Right renal cortex interstitium (tissue), 3 donors: ENCODE measurements at places on chromosomes 7 and 10. TPM values are rescaled to one million over a fixed set of nuclear protein-coding genes. Genes with fewer than 3 reads are reported as not detected.

NUTM2D gene
- 8.4 TPM for polyA plus RNA-seq

DNA sequence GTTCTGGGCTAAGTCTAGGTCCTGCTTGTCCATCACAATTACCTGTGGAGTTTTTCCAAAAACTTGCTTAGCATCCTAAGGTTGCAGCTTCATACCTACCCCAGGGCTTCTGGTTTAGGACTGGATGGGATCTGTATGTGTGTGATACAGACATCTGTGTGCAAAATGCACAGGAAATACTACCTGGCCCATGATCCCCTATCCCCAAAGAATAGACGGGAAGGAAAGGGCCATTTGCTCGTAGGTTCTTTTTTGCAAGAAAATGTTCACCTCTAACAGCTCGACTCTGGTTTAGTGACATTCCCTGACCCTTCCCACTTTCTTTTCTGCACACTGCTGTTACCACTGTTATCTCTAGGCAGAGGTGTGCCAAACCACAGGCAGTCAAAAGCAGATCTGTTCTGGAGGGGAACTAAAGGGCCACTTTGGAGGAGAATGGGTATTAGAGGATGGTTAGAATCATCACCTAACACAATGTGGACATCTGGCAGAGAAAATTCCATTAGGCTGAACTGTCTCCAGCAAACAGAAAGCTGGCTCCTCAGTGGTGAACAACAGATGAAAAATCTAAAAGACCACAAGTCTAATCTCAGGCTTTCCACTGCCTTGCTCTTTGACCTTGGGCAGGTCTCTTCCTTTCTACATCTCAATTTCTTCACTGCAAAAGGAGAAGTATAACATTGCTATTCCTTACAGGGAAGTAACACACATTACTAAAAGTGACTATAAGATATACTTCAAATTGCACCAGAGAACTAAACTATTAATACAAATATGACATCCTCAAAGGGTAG is 107.4 kb downstream of the UBE2H start:
- no peak for DNase-seq

DNA sequence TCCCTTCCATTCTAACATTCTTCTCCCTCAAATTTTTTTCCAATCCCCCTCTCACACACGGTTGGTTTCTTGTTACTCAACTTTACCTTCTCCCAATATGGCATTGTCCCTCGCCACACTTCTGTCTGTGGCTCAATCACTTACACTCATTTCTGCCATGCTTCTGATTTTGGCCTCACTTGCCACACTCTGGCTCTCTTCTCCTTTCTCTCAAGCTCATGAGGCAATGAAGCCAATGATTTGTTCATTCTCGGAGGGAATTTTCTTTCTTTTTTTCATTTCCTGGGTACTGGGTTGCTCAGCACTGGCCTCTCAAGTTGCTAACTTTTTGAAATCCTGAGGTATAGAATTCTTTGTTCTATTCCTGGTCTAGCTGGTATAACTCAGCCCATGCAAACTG is 4.0 kb upstream of the MYOZ1 start:
- DNase-seq: no peak

DNA sequence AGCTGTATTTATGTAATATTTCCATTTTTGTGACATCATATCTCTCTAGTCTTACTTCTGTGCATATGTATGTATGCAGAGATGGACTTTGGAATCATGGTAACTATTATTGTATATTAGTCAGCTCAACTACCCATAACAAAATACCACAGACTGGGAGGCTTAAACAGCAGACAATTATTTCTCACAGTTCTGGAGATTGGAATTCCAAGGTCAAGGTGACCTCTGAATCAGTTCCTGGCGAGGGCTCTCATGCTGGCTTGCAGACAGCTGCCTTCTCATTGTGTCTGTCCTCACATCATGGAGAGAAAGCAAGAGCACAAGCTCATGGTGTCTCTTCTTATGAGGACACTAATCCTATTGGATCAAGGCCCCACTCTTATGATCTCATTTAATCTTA is 79.1 kb downstream of the RAMP3 start:
- no peak for DNase-seq

DNA sequence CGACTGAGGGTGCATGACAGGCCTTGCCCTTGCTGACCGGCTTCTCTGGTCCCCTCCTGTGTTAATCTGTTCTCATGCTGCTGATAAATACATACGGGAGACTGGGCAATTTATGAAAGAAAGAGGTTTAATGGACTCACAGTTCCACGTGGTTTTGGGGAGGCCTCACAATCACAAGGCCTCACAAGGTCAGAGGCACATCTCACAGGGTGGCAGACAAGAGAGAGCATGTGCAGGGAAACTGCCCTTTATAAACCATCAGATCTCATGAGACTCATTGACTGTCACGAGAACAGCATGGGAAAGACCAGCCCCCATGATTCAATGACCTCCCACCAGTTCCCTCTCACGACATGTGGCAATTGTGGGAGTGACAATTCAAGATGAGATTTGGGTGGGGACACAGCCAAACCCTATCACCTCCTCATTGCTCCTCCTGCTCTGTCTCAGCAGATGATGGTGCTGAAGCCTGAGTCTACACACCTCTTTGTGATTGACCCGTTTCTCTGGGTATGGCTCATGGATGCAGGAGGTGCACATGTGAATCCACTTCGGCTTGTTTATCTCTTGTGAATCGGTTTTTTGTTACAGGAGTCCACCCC is 547.8 kb downstream of the DNAJB6 start:
- DNase-seq: no peak

CHAT gene
- polyA plus RNA-seq: not detected

GRCh38 chr7:2791390-2791789 is 52.7 kb downstream of the GNA12 start:
- no peak for DNase-seq

SOSTDC1 gene
- polyA plus RNA-seq: 52.8 TPM

FAM25G gene
- polyA plus RNA-seq: not detected

DNA sequence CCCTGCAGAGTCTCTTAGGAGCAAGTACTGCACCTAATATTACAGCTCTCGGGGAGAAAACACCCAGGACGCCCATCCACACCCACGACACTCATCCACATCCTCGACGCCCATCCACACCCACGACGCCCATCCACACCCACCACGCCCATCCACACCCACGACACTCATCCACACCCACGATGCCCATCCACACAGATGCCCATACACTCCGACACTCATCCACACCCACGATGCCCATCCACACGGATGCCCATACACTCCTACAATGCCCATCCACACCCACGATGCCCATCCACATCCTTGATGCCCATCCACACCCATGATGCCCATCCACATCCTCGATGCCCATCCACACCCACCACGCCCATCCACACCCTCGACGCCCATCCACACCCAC is 503.1 kb downstream of the PTPRN2 start:
- DNase-seq: no peak

- peak; percentile 60 for DNase-seq
These were observed 39.3 kb downstream of the FAS start for GRCh38 chr10:89029785-89030437.

- DNase-seq: no peak
These were observed 43.7 kb downstream of the SRPK2 start for GRCh38 chr7:105345003-105345402.

CREB5 gene
- 7.7 TPM for polyA plus RNA-seq

DNA sequence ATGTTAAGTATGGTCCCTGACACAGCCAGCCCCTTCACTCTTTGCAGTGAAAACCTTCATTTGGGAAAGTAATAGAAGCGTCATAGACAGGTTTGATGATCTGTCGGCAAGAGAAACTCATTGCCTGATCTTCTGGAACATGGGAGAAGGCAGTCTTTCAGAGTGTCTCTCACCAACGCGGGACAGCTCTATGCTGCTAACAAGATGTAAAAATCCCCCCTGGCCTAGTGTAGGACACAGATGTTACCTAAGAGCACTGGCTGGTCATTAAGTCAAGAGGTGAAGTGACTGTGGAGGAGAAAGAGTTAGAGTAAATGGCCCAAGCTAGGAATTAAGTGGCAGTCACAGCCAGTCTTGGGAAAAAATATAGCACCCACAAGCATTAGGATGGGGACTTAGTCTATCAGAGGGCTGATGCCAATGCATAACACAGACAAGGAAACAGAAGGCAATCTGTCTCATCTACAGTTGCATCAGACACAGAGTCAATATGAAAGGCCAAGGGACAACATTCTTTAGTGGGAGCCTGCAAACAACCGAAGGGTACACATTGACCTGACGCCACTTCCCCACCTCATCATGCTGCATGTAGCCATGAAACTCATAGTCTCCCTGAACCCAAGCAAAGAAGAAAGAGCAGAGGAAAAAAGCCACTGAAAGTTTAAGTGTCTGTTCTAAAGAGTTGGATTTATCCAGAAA is 69.5 kb downstream of the SORCS1 start:
- no peak for DNase-seq

FANK1 gene
- 13.4 TPM for polyA plus RNA-seq

TMEM270 gene
- not detected for polyA plus RNA-seq

GRCh38 chr7:44602576-44602910 is 3.9 kb upstream of the OGDH start:
- no peak for DNase-seq

GRCh38 chr7:85229544-85229943 is 42.7 kb upstream of the SEMA3D start:
- no peak for DNase-seq

DNA sequence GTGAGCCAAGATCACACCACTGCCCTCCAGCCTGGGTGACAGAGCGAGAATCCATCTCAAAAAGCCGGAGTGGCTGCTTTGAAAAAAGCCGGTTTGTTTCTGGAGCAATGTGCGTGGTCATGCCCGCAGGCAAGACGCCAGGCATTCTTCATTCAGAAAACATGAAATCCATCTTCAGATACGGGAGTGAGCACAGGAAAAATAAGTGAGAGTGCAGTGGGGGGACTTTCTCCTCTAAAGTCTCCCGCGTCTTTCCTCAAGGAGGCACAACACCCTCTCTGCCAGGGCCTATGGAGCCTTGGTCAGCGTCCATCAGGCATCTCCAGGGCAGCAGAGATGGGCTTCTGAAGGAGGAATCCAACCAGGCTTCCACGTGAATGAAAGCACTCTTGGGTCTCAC is 62.3 kb upstream of the DGKI start:
- DNase-seq: no peak

DNA sequence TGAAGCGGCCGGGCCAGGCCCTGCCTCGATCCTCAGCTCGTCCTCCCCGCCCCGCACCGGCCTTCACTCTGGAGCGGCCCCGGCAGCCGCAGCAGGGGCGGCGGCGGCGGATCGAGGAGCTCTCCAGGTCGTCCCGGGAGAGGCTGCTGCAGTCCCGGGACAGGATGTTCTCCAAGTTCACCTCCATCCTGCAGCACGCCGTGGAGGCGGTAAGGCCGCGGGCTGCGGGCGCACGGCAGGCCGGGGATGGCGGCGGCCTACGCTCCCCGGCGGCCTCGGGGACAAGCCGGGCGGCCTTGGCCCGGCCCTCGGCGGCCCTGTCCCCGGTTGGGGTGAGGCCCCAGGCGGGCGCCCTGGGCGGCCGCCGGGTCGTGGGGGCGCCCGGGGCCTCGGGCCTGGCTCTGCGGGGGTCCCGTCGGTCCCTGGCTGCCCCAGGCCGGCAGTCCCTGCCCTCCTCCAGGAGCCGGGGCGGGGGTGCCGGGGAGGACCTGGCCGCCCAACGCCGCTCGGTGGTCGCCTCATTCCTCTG is 399 bp downstream of the FHIP2A start:
- DNase-seq: peak; percentile 36

- DNase-seq: no peak
These were observed 318.3 kb upstream of the ZMIZ1 start for GRCh38 chr10:78750418-78750817.

DNA sequence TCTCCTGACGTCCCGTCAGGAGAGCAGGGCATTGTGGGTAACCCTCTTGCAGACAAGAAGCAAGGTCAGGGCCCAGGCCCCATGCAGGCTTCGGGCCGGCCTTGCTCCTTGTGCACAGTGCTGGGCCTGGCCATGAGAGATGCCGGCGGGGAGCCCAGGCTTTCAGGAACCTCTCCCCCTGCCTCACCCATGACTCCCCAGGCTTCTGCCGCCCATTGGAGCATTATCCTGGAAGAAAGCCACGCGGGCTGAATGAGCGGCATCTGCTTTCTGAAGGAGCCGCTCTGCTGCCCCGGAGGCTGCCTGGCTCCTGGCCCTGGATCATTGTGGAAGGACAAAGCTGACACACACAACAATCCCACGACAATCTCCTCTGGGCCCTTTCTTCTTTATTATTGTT is 233.5 kb downstream of the TCF7L2 start:
- no peak for DNase-seq

DNA sequence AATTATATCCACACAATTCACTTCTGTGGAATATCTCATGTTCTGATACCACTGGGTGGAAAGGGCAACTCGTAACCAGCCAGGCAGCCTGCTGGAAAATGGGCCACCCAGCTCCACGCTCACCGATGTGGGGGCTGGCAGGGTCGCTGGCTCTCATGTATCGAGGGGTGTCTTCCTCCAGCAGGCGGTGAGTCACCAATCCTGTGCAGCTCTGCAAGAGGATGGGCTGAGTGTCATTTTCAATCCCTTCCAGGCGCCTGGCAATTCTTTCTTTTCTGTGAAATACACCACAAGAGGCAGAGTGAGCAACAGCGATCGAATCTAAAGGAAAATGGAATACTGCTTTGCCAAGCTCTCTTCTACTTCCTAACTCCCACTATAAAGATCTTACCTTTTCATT is 80.1 kb downstream of the SVIL start:
- no peak for DNase-seq

GRCh38 chr10:522350-522749 is 167.1 kb downstream of the DIP2C start:
- DNase-seq: no peak

OR2AE1 gene
- not detected for polyA plus RNA-seq

DNA sequence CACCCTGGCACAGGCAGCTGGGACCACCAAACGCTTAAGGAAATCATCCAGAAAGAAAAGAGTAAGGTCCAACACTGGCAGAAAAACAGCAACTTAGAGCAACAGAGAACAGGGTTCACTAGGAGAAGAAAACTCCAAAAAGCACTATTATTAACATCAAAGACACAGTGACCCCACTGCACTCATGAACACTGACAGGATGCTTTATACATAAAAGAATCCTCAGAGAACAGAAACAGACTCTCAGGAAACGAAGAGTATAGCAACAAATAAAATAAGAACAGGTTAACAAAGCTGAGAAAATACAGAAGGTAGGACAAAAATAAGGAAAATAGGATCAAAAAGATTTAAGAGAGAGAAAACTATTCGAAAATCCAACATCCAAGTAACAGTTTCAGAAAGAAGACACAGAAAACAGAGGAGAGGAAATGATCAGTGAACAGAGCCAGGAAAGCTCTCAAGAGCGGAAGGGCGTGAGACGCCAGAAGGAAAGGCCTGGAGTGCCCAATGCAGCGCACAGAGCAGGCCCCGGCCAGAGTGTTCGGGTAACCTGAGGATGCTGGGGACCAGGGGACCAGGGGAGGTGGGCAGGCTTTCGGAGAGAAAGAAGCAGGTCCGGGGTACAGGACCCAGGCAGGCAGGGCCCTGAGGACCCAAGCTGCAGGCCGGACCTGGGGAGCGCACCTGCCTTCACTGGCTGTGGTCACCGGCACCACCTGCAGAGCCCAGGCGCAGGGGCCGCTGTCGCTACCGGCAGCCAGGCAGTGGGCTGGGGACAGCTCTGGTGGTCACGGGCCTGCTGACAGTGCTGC is 258.2 kb downstream of the MAD1L1 start:
- no peak for DNase-seq
